ENCODE measurements at places on chromosomes 2 and 18.

- H3K36me3 ChIP-seq: no peaks in the 10 kb centered on the region
- H3K27ac ChIP-seq: no peak overlapping the region
- DNase-seq: no peak
- no peak overlapping the region for H3K4me3 ChIP-seq
- no peaks in the 10 kb centered on the region for H3K27me3 ChIP-seq
Measured at GRCh38 chr2:179233626-179234430, 30.8 kb downstream of the SESTD1 start.

GRCh38 chr2:172806493-172806892 is 70.8 kb downstream of the RAPGEF4 start:
- H3K4me3 ChIP-seq: no peak overlapping the region
- H3K27ac ChIP-seq: no peak overlapping the region
- DNase-seq: no peak
- no peaks in the 10 kb centered on the region for H3K27me3 ChIP-seq
- H3K36me3 ChIP-seq: no peaks in the 10 kb centered on the region

GRCh38 chr2:175599966-175600831 is 401.9 kb downstream of the LNPK start:
- H3K4me3 ChIP-seq: no peak overlapping the region
- H3K27ac ChIP-seq: no peak overlapping the region
- DNase-seq: no peak

DNA sequence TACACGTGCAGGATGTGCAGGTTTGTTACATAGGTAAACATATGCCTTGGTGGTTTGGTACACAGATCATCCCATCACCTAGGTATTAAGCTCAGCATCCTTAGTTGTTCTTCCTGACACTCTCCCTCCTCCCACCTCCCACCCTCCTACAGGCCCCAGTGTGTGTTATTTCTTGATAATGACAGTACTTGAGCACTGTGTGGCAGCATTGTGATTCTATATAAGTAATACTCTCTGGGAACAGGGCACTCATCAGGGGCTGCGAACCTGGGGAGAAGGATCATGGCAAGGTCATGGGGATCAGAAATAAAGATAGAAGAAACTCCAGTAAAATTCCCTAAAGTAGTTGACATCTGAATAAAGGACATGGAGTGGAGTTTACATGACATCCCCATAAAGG is 1256.2 kb upstream of the CRIM1 start:
- H3K27me3 ChIP-seq: no peaks in the 10 kb centered on the region
- DNase-seq: no peak
- no peaks in the 10 kb centered on the region for H3K4me1 ChIP-seq
- no peaks in the 10 kb centered on the region for H3K36me3 ChIP-seq
- no peak overlapping the region for H3K4me3 ChIP-seq
- no peak overlapping the region for H3K27ac ChIP-seq

- H3K27me3 ChIP-seq: no peaks in the 10 kb centered on the region
- no peak overlapping the region for H3K4me3 ChIP-seq
- H3K27ac ChIP-seq: no peak overlapping the region
- DNase-seq: no peak
- no peaks in the 10 kb centered on the region for H3K36me3 ChIP-seq
Measured at GRCh38 chr2:139160836-139161235, 380.6 kb upstream of the NXPH2 start.

DNA sequence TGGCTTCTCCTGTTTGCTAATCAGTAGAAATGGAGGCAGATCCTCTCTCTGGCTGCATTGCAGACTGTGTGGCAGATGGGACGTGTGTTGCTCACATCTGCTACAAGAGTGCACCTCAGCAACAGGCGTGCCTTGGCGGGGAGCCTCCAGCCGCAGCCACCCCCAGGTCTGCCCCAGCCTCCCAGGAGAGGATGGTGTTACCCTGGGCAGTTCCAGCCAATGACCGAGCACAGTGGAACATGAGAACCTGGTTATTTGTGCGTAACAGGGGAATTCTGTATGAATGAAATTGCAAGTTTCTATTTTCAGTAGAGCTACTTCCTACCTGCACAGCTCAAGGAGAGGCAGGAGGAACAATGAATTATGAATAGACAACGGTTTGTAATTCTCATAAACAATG is 130.6 kb upstream of the CBLN2 start:
- DNase-seq: no peak
- no peaks in the 10 kb centered on the region for H3K4me1 ChIP-seq

DNA sequence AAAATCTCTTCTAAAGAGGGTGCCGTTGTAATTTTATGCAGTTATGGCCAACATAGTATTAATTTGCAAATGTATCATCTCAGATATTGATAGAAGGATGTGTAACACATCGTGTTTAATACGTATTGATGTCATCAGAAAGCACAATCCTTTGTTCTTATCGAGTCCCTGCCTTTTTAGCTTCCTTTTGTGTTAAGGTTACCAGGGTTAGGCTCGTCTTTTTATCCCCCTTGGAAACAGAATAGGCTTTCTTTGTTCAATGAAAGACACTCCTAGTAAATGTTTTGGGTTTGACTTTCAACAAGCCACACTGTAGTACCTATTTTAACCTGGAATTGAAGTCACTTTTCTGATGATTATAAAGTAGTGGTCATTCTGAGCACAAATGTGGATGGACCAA is 136.2 kb downstream of the WDR7 start:
- no peaks in the 10 kb centered on the region for H3K27me3 ChIP-seq
- H3K4me1 ChIP-seq: no peaks in the 10 kb centered on the region
- DNase-seq: no peak
- no peak overlapping the region for H3K4me3 ChIP-seq
- H3K27ac ChIP-seq: no peak overlapping the region

DNA sequence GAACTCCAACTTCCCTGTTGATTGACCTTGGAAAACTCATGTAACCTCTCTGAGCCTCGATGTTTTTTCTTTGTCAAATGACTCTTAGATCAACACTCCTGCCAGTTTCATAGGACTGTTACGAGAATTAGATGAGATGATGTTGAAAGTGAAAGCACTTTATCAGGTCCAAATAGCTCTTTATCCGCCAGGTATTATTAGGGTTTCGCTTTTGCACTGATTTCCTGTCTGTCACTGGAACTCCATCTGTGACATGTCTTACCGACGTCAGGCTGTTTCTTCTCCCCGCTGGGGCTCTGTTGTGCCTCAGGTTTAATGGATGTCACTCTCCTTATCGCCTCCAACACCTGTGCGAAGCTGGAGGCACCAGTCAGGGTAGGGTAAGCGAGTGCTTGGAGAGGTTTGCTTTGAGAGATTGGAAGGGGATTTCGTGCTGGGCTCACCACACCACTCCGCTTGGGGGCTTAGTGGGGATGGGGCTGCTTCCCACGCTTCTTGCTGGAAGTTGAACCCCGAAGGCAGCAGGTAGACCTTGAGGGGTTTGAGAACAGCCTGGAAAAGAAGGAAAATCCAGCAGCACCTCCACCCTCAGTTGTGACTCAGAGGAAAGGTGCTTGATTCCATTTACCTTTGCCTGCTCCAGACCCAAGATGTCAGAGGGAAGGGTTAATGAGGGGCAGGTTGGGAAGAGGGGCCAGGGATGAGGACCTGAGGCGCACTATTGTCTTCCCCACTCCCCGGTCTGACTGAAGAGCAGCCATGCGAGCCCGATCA is 4.3 kb downstream of the GAD1 start:
- peaks cover 49% of the 10 kb centered on the region for H3K27me3 ChIP-seq
- DNase-seq: no peak
- peaks cover 72% of the 10 kb centered on the region for H3K4me1 ChIP-seq
- no peak overlapping the region for H3K4me3 ChIP-seq
- no peaks in the 10 kb centered on the region for H3K36me3 ChIP-seq

DNA sequence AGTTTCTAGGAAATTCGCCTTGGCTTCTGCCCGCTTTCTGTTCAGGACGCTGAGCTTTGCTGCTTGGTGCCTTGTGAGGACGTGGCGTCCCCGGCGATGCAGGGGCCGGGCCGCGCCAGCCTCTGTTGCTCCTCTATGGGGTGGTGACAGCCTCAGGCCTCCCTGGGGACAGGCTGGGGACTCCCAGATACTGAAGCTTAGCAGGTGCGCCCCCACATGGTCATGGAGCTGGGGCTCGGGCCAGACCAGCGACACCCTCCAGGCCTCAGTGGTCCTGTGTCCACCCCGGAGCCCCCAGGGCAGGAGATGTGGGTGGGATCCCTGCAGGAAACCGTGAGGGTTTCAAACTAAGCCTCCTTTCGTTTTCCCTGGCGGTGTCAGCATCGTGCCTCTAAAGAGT is 29.2 kb downstream of the KCNG2 start:
- H3K4me3 ChIP-seq: no peak overlapping the region
- H3K27me3 ChIP-seq: no peaks in the 10 kb centered on the region
- DNase-seq: no peak
- no peaks in the 10 kb centered on the region for H3K4me1 ChIP-seq
- no peak overlapping the region for H3K27ac ChIP-seq
- no peaks in the 10 kb centered on the region for H3K36me3 ChIP-seq

DNA sequence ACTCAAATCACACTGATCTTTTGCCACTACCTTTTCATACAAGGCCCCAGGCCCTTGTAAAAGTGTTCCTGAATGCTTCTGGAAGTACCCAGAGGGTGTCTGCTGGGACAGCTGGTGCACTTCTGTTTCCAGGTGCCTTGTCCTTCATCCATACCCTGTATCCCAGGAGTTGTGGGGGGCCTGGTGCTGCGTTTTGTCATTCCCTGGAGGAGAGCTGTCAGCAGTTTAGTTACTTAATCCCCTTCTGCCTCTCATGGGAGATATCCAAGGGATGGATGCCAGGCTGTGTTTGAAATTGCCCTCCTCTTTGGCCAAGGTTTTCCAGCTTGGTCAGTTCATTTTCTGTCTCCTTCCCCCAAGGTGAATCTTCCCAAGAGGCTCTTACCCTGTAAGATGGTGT is 158.3 kb downstream of the WDSUB1 start:
- H3K4me3 ChIP-seq: no peak overlapping the region
- no peaks in the 10 kb centered on the region for H3K36me3 ChIP-seq
- no peak overlapping the region for H3K27ac ChIP-seq
- H3K4me1 ChIP-seq: peaks cover 50% of the 10 kb centered on the region
- no peaks in the 10 kb centered on the region for H3K27me3 ChIP-seq

DNA sequence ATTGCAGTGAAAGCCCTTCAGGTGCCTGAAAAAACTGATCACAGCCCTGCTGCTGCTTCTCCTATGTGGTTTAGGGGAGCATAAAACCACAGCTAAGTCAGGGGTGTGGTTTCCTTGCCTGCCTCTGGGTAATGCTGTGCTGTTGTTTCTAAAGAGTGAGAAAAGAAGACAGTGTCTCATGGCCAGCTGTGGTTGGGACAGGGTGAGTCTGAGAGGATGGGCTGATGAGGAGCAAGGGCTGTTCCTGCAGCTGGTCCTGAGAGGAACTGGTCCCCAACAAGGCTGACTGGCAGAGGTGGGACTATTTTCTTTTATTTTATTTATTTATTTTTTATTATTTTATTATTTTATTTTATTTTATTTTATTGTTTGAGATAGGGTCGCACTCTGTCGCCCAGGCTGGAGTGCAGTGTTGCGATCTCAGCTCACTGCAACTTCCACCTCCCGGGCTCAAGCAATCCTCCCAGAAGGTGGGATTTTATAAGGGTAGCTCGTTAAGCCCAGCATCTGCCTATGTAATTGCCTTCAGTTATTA is 236.7 kb downstream of the FHOD3 start:
- H3K4me3 ChIP-seq: no peak overlapping the region
- no peaks in the 10 kb centered on the region for H3K4me1 ChIP-seq
- H3K27me3 ChIP-seq: no peaks in the 10 kb centered on the region
- no peak for DNase-seq

- no peak for DNase-seq
- H3K27ac ChIP-seq: no peak overlapping the region
- H3K4me3 ChIP-seq: no peak overlapping the region
- H3K4me1 ChIP-seq: no peaks in the 10 kb centered on the region
- H3K36me3 ChIP-seq: no peaks in the 10 kb centered on the region
- H3K27me3 ChIP-seq: no peaks in the 10 kb centered on the region
Measured at GRCh38 chr2:135586148-135586547, 54.9 kb downstream of the R3HDM1 start.

DNA sequence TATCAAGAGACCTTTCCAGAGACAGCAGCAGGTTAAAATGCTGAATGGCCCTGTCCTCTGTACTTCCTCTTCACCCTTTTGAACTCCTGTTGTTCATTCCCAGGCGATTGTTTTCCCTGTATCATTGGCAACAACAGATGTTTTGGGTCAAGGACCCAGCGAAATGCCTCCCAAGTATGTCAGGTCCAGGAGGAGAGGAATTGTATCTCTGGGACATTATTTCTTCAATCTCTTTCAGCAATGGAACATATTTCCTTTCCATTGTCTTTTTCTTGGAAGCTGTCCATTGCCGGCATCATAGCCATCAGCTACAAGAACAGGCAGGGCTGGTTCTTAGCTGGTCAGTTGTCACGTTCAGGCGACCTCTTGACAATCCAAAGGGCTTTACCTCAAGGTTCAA is 76.2 kb downstream of the NRP2 start:
- no peak overlapping the region for H3K27ac ChIP-seq
- H3K27me3 ChIP-seq: no peaks in the 10 kb centered on the region
- no peak overlapping the region for H3K4me3 ChIP-seq
- H3K4me1 ChIP-seq: peaks cover 20% of the 10 kb centered on the region
- no peak for DNase-seq
- H3K36me3 ChIP-seq: no peaks in the 10 kb centered on the region

- peaks cover 9% of the 10 kb centered on the region for H3K4me1 ChIP-seq
- H3K4me3 ChIP-seq: no peak overlapping the region
- no peak for DNase-seq
- no peaks in the 10 kb centered on the region for H3K27me3 ChIP-seq
Measured at GRCh38 chr2:9170458-9171130, 36.0 kb upstream of the ASAP2 start.

DNA sequence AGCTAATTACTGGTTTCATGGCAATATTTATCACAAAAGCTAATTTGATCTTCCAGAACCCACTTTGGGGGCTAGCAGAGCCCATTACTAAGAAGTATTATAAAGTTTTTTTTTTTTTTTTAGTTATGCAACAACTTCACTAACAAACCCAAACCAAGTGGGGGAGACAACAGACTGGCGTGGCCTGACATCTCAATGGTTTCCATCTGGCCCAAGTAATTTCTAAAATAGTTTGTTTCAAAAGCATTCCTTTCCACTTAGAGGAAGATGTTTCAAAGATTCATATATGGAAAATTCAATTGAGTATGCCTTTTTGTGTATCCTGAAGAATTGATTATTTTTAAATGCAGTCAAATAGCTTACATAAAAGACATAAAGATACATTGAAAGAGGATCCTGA is 367.1 kb downstream of the HRH4 start:
- no peaks in the 10 kb centered on the region for H3K27me3 ChIP-seq
- DNase-seq: no peak
- H3K4me1 ChIP-seq: no peaks in the 10 kb centered on the region
- H3K36me3 ChIP-seq: no peaks in the 10 kb centered on the region

- no peak overlapping the region for H3K27ac ChIP-seq
- DNase-seq: no peak
- no peaks in the 10 kb centered on the region for H3K36me3 ChIP-seq
- H3K27me3 ChIP-seq: no peaks in the 10 kb centered on the region
- peaks cover 16% of the 10 kb centered on the region for H3K4me1 ChIP-seq
Measured at GRCh38 chr2:24432121-24432520, 58.9 kb upstream of the NCOA1 start.
